Activated CD4-positive, CD25-positive, alpha-beta regulatory T cell treated with anti-CD3 and anti-CD28 coated beads, Interleukin-2, amount 50 U/mL, for 72 hours (primary cell): ENCODE measurements at places on chromosomes 7 and 10.

- DNase-seq = no peak
These were observed 29.1 kb downstream of the EPC1 start for GRCh38 chr10:32317795-32318357.

DNA sequence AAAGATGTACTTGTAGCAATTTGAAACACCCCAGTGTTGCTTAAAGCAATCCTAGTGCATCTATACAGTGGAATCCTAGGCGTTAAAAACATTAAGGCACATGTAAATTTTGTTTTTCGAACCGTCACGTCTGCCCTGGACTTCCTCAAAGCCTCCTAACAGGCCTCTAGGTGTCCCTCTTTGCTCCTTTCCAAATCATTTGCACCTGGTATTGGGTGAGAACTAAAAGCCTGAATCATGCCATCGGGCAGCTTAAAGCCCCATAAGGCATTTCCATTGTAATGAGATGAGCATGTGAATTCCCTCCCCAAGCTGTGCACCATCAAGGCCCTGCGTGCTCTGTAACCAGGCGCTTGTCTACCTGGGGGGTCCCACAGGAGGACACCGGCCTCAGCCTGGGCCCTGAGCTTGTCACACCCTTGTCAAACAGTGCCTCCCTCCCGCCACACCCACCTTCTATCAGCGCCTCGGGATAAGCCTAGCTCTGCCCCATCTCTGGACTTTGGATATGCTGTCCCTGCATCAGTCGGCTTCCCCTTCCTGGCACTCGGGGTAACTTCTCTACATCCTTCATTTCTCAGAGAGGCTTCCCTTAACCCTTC, 89.2 kb downstream of the WDR11 start:
- no peak for DNase-seq

GRCh38 chr7:137958470-137959431, 43.1 kb downstream of the CREB3L2 start:
- DNase-seq = no peak

- DNase-seq = no peak
These were observed 271.2 kb downstream of the ZEB1 start for GRCh38 chr10:31590023-31590800.

GRCh38 chr7:30708412-30708811, 26.2 kb upstream of the CRHR2 start:
- DNase-seq = no peak

DNA sequence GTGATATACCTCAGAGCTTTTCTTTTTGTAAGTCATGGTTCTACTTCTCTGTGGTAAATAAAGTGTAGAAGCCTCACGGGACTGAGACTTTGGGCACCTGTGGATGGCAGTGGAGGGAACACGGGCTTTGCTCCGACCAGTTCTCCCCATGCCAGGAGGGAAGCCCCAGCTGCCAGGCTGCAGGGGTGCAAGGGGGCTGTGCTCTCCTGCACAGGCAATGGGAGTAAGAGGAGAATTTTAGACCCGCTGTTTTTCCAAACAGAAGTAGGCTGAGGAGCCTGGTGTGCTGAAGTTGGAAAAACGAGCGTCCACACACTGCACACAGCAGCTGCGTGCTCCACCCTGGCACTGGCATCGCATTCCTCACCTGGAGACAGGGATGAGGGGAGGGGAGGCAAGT, 282.4 kb downstream of the TNS3 start:
- DNase-seq = no peak

- no peak for DNase-seq
These were observed 64.9 kb downstream of the NPTX2 start for GRCh38 chr7:98681951-98682350.

- DNase-seq = peak; percentile 31
These were observed 1.5 kb downstream of the MKX start for GRCh38 chr10:27743877-27744801.

DNA sequence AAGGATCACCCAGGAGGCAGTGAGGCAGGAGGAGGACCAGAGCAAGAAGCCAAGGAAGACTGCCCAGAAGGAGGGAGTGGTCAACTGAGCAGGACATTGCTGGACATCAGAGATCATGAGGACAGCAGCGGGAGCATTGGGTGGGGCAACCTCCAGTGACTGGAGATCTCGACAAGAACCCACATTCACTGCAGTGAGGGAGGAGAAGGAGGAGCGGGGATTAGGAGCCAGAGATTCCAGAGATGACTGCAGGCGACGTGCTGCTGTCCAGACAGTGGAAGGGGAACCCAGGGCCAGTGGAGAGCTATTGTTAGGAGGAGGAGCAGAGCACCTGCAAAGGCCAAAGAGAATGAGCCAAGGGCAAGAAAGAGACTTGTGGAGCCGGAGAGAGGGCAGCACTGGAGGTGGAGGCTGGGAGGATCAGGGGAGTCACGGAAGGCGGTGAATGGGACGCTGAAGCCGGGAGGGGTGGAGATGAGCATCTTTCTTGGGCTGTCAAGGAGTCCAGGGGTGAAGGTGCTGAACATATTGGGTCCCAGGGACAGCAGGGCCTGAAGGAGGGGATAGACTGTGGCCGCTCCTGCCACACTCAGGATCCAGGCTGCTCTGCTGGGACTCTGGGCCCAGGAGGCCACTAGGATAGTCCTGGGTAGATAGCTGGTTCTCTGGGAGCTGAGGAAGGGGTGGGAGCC, 140.1 kb upstream of the UNC5B start:
- DNase-seq = no peak

- no peak for DNase-seq
These were observed 73.2 kb downstream of the LMBR1 start for GRCh38 chr7:156819733-156820295.

GRCh38 chr10:50541921-50542320, 81.8 kb downstream of the SGMS1 start:
- DNase-seq = no peak

GRCh38 chr7:87933605-87933952, 472 bp upstream of the ADAM22 start:
- no peak for DNase-seq

DNA sequence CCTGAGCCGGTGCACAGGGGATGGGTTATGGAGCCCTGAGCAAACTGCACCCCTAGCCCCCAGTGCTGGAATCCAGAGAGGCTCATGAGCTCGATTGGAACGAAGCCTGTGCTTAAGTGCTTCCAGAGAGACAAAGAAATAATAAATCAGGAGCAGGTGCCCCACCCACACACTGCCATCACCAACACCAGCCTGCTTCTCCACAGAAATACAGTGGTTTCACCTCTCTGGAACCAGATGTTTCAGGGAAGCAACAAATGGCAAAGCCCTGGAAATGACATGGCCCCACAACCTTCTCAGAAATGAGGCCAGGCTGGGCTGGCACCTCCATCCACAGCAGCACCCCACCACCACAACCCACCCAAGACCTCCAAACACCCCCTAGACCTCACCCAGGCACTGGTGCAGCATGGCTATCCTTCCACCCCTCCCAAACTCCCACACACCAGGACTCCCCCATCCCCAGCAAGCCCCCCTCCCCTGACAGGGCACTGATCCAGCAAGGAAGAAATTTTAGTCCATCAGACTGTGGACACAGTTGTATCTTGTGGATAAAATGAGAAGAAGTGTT, 4.1 kb upstream of the SLC18A3 start:
- peak; percentile 7 for DNase-seq

DNA sequence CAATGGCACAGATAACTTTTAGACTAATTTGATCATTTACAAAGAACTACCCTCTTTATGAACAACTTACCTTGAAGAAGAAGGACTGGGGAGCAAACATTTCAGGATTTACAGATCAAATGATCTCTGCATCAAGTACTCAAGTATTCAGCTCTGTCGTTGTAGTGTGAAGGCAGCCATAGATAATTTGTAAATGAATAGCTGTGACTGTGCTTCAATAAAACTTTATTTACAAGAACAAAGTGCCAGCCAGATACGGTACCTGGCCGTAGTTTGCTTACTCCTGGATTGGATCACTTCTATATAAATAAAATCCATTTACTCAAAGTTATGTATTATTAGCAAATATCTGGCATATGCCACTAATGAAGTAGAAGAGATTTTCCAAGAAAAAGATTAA, 388.2 kb upstream of the SEMA3A start:
- DNase-seq = no peak

DNA sequence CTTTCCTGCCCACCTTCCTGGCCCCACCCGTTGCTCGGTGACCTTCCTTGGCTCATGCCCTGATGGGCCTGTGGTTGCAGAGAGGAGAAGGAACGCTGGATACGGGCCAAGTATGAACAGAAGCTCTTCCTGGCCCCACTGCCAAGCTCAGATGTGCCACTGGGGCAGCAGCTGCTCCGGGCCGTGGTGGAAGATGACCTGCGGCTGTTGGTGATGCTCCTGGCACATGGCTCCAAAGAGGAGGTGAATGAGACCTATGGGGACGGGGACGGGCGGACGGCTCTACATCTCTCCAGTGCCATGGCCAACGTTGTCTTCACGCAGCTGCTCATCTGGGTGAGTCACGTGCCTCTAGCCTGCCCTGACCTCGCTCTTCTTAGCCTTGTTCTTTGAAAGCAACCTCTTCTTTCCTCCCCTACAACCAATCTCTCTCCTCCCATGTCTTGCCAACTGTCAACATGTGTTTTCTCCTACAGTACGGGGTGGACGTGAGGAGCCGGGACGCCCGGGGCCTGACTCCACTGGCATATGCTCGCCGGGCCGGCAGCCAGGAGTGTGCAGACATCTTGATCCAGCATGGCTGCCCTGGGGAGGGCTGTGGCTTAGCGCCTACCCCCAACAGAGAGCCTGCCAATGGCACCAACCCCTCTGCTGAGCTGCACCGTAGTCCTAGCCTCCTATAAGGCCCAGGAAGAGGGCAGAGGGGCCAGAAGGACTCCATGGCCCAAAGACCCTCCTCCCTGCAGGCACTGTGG, 24.1 kb downstream of the GBX1 start:
- DNase-seq = no peak

DNA sequence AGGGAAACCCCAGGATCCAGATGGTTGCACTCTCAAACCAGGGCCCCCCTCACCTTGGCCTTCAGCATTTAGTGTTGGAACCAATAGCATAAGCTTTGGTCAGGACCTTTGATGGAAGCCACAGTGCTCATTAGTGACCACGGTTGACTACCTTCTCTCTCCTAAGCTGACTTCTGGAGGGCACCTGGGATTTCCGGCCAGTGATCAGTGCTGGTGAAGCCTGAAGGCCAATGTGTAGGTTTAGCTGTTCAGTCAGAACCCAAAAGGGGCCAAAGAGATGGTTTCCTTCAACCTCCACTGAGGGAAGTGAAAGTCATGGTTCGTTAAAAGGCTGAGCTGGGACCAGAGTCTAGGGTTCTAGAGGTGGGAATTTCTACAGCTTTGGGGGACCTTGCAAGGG, 46.4 kb downstream of the TCF7L2 start:
- DNase-seq = no peak

- no peak for DNase-seq
These were observed 19.9 kb downstream of the CCDC3 start for GRCh38 chr10:12981570-12981969.

DNA sequence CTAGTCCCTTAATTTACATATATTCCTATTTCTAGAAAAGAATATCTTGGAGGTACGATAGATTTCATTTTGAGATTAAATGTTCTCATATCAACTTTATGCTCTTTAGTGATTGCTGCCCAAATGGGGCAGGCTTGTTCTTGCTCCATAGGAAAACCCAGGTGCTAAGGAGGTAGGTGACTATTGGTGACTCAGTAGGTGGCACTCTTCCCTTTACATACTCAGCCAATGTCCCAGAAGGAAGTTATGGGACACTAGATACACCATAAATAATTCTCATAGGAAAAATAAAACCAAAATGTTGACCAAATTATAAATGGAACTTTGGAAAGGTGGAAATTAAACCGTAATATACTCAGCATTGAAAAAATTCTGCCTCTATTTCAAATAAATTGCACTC, 4.0 kb downstream of the SKAP2 start:
- no peak for DNase-seq

DNA sequence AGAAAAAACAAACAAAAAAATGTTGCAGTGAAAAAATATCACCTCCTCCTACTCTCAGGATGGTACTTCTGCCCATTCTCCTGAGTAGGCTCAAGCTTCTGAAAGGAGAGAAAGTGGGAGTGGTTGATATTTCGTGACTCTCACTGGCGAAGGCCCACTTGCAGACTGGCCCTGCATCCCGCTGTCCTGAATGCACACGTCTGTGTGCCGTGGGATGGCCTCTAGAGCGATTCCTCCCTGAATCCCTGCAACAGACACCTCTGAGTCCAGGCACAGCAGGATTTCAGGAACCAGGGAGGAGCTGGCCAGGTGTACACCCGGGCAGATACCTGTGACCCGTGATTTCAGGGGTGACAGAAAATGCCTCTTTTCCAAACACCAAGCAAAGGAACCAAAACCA, 319.2 kb downstream of the DPP6 start:
- no peak for DNase-seq

DNA sequence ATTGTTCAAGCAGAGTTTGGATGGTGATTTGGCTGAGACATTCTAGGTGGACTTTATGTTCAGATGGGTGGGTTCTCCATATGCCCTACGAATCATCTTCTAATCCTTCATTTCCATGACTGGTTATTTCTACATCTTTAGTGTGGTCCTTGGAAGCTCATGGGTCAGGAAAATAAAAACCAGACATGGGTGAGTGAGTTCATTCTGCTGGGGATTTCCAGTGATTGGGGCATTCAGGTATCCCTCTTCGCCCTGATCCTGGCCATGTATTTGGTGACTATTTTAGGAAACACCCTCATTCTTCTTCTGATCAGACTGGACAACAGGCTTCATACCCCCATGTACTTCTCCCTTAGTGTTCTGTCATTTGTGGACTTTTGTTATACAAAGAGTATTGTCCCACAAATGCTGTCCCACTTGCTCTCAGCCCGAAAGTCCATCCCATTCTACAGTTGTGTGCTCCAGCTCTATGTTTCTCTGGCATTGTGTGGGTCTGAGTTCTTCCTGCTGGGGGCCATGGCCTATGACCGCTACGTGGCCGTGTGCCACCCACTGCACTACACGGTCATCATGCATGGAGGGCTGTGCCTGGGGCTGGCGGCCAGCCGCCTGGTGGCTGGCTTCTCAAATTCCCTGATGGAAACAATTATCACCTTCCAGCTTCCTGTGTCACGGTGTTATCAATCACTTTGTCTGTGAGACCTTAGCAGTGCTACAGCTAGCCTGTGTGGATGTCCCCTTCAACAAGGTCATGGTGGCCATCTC, 19.2 kb upstream of the OR6B1 start:
- DNase-seq = no peak

DNA sequence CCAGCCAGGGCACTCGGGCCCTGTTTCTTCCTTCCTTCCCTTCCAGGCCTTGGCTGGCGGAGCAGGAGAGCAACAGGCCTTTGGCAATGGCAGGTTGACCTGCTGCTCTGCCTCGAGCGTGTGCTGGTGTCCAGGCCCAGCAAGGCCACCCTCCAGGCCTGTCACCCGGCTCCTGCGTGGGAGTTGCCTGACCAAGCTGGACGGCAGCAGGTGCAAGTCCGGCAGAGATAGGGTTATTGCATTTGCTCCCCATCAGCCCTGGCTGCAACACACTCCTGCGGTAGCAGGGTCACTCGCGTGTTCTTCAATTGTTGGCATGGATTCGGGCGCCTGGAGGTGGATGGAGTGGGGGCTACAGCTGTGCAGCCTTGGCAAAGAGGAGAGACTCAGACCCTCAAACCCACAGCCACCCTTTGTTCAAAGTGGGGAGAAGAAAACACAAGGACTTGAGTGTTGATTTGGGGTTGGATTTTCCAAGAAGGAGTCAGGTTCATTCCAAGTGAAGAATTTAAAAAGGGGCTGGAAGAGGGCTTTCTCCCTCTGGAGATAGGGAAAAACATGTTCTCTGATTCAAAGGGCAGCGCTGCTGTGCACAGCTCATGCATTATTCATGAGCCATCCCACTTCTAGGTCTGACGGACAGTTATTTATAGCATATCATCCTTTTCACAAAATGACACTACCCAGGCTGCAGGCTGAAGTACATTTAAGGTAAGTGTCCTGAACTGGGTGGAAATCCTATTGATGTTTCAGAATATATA, 64.2 kb upstream of the PITRM1 start:
- DNase-seq = no peak
